Hematopoietic multipotent progenitor cell treated with erythropoietin and hydrocortisone succinate and interleukin-3 and kit ligand, for 17 days (in vitro differentiated cells): ENCODE measurements at places on chromosomes 7 and 10.

DNA sequence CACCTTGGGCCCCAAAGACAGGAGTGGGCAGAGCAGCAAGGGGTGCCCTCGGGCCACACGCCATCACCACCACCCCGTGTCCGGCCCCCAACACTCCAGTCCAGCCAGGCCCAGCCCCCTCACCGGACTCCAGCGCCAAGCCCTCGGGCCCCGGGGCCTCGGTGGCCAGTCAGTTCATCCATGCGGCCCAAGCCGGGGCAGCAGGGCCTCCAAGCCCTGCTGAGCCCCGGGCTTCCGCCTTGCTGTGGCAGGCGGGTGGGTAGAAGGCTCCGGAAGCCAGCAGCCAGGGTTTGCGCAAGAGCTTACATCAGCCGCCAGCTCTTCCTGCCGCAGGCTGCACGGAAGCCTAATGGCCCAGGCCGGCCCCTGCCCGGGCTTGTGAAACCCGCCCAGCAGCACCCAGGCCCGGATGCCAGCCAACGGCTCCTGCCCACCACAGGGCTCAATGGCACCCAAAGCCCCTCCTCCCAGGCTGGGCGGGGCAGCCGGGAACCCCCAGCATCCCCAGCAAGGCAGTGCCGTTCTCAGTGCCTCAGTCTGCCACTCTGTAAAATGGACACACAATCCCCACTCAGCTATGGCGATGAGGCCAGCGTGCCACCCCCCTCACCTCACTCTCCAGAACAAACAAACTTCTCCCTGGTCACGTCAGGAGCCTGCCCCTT is 26.5 kb downstream of the TNRC18 start:
- peak; percentile 45 for DNase-seq

- no peak for DNase-seq
Observed at GRCh38 chr10:13115832-13116803, 16.2 kb downstream of the OPTN start.

GRCh38 chr10:29254123-29255046 is 34.5 kb upstream of the LYZL1 start:
- no peak for DNase-seq

GRCh38 chr7:41742401-41743020 is 39.6 kb upstream of the INHBA start:
- DNase-seq: no peak

GRCh38 chr7:4202154-4202736 is 479.9 kb upstream of the FOXK1 start:
- no peak for DNase-seq

- no peak for DNase-seq
Observed at GRCh38 chr10:131314799-131315198, 3.3 kb upstream of the TCERG1L start.

GRCh38 chr10:16814012-16814411 is 3.2 kb downstream of the RSU1 start:
- peak; percentile 63 for DNase-seq

DNA sequence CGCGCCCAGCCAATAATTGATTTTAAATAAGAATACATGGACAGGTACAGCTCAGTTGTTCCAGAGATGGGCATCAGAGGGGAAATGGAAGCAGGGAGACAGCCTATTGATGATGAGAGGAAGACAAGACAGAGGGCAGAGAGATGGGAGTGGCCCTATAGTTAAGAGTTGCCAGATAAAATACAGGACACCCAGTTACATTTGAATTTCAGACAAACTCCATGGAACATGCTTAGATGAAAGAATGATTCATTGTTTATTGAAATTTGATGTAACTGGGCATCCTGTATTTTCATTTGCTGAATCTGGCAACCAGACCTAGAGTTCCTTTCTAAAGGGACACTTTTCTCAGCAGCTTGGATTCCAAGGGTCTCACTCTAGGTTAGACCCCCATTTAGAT is 341.1 kb downstream of the FRMD4A start:
- no peak for DNase-seq
